ENCODE measurements at places on chromosomes 1 and 21.
A peak's percentile ranks its signal among the peaks of the same experiment; 100 is the strongest.

- peak; percentile 85 for DNase-seq
Observed at GRCh38 chr1:202578001-202578504, 132.2 kb downstream of the SYT2 start.

DNA sequence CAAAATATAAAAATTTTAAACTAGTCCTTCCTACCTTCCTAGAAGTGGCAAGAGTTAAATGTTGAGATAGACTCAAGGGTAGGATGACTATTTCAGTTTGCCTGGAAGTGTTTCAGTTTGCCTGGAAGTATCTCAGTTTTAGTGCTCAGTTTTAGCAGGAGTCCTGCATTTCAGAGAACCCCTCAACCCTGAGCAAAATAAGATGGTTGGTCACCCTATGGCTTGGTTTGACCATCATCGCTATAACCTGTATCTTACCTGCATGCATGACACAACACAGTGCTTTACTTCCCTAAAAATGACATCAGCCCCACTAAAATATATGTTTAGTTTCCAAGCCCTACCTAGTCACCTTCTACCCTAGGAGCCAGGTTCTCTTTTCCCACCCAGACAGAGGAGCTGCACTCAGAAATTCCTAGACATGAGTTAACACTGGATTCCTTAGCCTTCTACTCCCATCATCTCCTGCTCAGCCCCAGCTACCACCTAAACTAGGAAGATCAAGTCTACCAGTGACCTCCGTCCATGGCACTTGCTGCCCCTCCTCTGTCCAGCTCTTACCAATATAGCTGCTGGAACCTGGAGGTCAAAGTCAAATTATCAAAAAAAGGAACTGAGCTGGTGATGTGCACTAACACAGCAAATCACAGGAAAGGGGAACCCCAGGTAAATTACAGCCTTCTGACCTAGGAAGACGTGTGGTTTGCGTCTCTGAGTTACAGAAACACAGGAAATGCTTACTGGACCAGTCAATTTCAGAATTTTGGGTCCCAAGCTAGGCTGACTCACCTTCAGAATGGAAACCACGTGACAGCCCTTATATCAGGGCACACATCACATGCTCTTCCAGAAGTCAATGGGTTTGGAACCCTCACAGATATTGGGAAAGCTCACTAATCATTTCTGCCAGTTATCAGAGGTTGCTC is 2.2 kb upstream of the G0S2 start:
- DNase-seq, result peak; percentile 91

GRCh38 chr1:234658138-234658537 is 48.2 kb upstream of the IRF2BP2 start:
- DNase-seq, result peak; percentile 79

- DNase-seq, result peak; percentile 8
Observed at GRCh38 chr1:92485381-92486250, 1.1 kb downstream of the GFI1 start.

GRCh38 chr1:27665016-27665651 is 6.9 kb downstream of the IFI6 start:
- no peak for DNase-seq

- peak; percentile 36 for DNase-seq
Observed at GRCh38 chr1:240122639-240123613, 31.2 kb downstream of the FMN2 start.

All from fibroblast of the aortic adventitia (primary cell).